ENCODE measurements at places on chromosomes 3 and 15.

GRCh38 chr3:99700631-99701268 is 62.4 kb downstream of the COL8A1 start:
- no peak for DNase-seq

DNA sequence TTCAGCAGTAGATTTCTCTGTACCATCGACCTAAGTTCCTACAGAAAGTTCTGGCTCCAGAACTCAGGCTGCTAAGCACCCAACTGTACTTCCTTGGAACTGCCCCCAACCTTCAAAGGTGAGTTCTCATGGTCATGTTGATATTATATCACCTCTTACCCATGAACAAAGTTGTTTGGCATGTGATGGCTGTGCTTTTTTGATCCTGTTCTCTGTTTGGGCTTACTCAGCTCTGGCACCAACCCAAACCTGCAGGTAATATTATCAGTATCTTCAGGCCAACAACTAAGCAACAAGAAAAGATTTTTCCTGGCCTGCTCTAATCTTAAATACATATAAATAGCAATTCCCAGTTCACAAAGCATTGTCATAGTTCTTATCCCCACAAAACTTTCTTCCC is 318.7 kb upstream of the LMCD1 start:
- DNase-seq, result no peak

- no peak for DNase-seq
Measured at GRCh38 chr3:45181496-45181895, 35.3 kb upstream of the CDCP1 start.

- no peak for DNase-seq
Measured at GRCh38 chr3:16609927-16610580, 4.8 kb upstream of the DAZL start.

DNA sequence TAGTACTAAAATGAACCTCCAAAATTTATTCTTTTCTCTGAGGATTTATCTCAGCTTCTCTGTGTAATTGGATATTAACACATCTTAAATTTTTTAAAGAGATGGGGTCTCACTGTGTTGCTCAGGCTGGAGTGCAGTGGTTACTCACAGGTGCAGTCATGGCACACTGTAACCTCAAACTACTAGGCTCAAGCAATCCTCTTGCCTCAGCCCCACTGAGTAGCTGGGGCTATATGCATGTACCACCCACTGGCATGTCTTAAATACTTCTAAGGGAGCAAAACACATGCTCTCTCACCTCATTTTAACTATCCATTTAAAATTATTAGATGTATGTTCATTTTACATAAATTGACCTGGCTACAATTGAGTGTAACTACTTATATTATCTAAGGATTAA is 11.3 kb upstream of the TMEM87A start:
- DNase-seq, result no peak

GRCh38 chr3:71944482-71945065 is 159.6 kb upstream of the PROK2 start:
- DNase-seq, result no peak

DNA sequence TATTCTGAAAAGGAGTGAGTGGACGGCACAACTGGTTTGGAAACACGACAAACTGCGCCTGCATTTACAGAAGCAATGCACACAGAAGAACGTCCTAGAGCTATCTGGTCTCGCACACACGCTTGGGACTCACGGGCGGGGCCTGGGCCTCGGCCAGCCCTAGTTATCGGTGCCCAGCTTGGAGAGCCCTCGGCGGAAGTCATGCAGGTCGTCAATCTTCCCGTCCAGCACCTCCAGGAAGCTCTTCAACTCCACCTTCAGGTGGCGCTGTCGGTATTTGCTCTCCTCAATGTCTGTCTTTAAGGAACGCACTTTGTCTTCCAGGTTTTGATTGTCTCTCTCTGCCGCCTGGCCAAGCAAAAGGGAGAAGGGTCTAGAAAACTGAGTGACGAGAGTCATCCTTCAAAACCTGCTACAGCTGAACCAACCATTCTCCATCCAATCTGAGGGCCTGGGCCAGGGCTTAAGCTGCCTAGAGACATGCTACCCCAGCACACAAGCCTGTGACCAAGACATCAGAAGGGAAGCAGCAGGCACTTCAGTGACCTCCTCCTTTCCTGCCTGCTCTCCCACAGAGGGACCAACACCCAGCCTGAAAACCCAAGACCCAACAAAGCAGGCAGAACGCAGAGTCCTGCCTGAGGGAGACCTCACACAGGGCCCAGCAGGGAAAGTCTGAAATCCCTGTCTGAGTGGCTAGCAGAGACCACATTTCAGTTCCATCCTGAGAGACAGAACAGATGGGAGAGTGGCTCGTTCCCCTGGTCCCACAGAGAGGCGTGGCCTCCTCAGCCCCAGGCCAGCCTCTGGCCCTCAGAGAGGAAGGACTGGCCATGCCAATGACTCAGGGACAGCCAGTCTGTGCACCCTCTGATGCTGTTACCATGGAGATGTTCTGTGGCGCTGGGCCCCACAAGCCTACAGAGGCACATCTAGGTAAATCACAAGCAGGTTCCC is 40.4 kb downstream of the WHAMM start:
- peak; percentile 14 for DNase-seq

GRCh38 chr3:62318752-62319569 is 54.4 kb downstream of the FEZF2 start:
- peak; percentile 67 for DNase-seq

GRCh38 chr3:172125963-172126457 is 86.6 kb downstream of the FNDC3B start:
- no peak for DNase-seq

- DNase-seq, result no peak
Measured at GRCh38 chr15:68420186-68420684, 11.7 kb downstream of the ITGA11 start.

DNA sequence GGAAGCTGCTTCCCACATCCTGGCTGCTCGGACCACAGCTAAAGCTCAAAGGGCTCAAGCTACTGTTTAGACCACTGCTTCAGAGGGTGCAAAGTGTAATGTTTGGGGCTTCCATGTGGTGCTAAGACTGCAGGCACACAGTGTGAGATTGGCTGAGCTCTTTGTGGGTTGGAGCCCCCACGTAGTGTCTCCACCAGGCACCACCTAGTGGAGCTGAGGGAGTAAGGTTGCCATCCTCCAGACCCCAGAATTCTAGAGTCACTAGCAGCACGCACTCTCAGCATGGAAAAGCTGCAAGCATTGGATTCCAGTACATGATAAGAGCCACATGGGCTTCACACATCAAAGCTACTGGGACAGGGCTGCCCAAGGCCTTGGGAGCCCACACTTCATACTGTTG is 9.3 kb downstream of the MKRN3 start:
- no peak for DNase-seq

DNA sequence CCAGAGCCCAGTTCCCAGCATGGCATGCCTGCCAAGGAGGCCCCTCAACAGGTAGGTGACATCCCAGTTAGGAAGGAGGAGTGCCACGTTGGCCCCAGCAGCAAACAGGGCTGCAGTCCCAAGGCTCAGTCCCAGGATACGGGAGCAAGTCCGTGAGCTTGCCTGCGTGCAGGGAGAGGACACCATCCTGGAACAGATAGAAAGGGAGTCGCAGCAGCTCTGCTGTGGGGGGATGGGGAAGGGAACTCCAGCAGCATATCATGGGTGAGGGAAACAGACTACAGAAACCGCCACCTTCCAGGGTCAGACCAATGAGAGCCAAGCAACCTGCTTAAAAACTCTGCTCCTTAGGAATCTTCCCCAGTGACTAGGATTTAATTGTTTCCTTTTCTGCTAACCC is 9.4 kb upstream of the DYNLT2B start:
- no peak for DNase-seq

DNA sequence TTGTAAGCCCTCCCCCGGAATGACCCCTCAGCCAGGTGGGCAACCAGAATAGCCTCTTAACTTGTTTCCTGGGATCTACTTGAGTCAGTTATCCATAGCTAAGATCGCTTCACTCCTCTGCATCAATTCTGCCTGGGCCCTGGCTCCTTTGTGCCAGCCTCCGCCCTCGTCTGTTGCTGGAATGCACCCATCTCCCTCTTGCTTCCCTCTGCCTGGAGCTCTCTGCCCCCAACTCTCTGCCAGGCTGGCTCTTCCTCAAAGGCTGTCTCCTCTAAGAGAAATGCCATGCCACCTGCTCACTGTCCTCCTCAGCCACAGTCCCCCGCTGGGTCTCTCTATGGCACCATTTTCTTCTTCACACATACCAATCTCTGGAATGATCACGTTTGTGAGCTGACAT is 240.8 kb downstream of the ADAMTS17 start:
- no peak for DNase-seq

DNA sequence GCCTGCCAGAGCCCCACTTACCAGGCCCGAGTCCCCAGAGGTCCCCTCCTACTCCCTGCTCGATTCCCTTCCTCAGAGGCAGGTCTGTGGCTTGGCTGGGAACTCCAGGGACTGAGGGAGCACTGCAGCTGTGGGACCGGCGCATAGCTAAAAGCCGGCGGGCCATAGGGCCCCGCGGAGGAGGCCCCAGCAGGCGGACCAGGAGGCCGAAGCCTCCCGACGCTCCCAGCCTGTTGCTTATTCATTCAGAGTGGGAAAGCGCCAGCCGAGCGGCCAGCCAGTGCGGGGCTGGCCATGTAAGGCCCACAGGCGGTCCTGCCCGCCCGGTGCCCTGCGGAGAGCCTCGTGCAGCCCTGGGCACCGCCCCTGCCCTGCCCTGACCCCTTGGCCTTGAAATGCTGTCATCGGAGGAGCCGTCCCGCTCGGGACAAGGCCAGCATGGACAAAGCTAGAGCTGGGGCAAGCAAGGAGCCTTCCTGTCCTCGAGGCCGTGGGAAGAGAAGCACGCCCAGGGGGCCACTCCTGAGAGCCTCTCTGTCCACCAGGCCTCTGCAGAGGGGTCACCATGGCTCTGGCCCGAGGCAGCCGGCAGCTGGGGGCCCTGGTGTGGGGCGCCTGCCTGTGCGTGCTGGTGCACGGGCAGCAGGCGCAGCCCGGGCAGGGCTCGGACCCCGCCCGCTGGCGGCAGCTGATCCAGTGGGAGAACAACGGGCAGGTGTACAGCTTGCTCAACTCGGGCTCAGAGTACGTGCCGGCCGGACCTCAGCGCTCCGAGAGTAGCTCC is at the start of gene LOXL1:
Gene LOXL1, plus strand, starts transcription at position 244 of the 784 bp plus-strand sequence. Its CDS starts 322 bp downstream, at position 566.
- peak; percentile 32 for DNase-seq

DNA sequence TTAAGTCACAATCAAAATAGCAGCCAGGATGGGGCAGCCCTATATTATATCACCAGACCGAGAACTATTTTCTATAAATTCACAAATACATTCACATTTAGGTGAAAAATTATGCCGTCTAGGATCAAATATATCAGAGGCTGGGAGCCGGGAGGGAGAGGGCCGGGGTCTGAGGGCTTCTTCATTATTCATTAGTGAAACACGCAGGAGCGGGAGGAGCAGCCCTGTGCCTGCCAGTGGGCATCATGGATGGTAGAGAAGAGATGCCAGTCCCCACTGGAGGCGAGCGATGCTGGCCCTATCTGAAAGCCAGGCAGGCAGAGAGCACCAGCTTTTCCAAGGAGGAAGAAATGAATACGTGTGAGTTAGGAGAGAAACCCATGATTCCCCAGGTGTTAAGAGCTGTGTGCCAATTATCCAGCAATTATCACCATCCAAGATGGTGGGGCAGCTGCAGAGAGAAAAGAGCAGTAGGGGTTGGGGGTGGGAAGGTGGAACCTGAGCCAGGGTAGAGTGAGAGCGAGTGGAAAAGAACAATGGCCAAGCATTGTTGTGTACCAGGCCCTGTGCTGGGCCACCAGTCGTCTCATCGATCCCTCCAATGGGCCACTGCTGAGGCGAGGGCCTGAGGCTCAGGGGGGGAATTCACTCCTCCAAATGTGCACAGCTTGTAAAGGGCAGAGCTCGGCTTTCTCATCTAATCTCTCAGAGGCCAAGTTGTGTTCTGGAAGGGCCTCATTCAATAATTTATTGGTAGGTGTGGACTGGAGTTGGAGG is 261.3 kb upstream of the TLE3 start:
- DNase-seq, result no peak

GRCh38 chr3:101732240-101732641 is 7.8 kb downstream of the CEP97 start:
- no peak for DNase-seq

DNA sequence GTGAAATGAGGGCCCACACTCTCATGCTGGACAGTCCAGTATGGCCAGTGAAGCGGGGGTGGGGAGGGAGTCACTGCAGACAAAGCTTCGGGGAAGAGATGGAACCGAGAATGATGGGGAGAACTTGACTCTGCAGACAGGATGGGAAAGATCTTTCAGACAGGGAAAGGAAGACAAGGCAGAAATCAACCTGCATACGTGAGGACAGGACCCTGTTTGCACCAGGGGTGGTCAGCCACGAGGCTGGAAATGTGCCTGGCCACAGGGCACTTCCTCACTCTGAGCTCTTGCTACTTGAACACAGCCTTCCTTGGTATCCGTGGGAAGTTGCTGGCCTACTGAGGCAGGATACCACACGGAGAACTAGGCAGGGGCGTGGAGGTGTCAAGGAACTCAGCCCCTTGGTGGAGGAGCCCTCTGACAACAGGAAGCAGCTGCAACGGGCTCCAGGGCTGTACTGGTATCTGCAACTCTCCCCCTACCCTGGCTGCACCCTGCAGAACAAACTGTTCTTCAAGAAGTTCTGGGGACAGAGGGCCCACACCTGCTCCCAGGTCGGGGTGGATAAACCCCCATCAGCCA is 9.3 kb upstream of the SRP14 start:
- DNase-seq, result no peak

- no peak for DNase-seq
Measured at GRCh38 chr3:130640027-130640426, 106.6 kb downstream of the PIK3R4 start.

- DNase-seq, result no peak
Measured at GRCh38 chr3:188798556-188799145, 373.1 kb upstream of the TPRG1 start.

DNA sequence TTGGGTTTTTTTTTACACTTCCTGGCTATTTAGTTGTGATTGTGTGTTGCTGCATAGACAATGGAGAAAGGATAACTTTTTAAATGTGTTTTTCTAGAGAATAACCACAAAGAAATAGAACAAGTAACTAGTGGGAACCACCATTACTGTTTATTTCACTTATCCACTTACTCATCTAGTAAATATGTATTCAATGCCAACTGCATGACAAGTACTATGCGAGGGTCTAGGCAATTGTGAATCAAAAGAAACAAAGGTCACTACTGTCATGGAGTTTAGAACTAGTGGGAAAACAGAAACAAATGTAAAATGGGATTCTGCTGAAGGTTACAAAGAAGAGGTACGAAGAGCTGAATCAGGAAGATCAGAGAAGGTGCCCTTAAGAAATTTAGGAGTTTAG is 600.9 kb upstream of the ROBO2 start:
- no peak for DNase-seq

DNA sequence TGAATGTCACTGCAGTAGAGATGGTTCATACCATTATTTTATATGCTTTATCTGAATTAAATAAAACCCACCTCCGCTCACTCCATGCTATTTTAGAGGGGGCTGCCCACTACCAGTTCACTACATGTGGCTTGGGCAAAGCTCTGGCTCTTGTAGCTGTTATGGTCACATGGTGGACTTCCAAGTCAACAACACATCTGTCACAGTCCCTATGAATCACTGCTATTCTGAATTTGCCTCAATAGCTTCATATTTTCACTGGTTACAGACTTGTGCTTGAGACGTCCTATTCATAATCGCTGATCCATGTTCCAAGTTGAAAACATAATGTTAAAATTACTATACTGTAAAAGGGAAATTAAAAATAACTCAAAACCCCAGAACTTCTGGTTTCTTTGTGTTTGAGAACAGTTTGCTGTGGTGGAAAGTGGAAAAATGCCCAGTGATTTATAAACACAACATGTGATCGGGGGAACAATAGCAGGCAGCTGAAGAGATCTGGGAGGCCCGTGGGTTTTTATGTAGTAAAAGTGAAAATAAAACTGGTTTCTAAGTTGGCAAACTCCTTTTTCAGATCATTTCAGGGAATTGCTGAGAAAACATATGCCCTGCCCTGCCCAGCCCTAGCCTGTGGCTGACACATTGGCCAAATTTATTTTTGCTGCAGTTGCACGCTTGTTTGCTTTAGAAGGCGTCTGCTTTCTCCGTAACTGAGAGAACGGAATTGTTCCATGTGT is 128.8 kb upstream of the PRR23C start:
- no peak for DNase-seq
